GM04503 (cell line): ENCODE measurements at places on chromosomes 1 and 21.

- peak; percentile 28 for DNase-seq
Measured at GRCh38 chr1:238653693-238654321, 732.6 kb upstream of the CHRM3 start.

GRCh38 chr1:91011726-91012125, 10.1 kb downstream of the ZNF644 start:
- DNase-seq, result no peak

GRCh38 chr1:25580927-25581326, 35.7 kb upstream of the MAN1C1 start:
- DNase-seq, result no peak

DNA sequence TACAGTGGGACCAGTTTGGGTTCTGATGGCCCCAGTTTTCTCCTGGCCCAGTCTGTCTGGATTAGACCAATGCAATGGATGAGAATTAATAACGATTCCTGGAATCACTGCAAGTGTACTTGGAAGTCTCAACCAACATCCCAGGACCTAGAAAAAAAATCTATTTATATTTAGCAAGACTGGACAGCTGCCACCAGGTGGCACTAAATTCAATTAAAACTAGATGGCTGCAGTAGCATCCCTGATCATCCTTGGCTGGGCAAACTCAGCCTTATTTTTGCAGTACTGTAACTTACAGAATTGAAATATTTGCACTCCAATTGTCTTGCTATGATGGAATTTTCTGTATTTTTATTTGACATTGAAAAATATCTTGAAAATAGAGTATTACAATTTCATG, 165.7 kb downstream of the NCAM2 start:
- peak; percentile 12 for DNase-seq

DNA sequence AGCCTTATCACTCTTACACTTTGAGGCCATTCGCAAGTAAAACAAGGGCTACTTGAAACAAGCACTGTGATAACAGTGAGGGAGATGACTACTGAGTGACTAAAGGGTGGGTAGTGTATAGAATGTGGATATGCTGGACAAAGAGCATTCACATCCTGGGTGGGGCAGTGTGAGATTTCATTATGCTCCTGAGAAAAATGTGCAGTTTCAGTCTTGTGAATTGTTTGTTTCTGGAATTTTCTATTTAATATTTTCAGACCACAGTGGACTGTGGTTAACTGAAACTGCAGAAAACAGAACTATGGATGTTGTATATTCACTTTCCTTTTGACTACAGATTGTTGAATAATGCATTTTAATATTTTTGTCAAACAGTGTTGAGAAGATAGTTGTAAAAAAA, 25.1 kb upstream of the B3GALT2 start:
- DNase-seq, result peak; percentile 47

DNA sequence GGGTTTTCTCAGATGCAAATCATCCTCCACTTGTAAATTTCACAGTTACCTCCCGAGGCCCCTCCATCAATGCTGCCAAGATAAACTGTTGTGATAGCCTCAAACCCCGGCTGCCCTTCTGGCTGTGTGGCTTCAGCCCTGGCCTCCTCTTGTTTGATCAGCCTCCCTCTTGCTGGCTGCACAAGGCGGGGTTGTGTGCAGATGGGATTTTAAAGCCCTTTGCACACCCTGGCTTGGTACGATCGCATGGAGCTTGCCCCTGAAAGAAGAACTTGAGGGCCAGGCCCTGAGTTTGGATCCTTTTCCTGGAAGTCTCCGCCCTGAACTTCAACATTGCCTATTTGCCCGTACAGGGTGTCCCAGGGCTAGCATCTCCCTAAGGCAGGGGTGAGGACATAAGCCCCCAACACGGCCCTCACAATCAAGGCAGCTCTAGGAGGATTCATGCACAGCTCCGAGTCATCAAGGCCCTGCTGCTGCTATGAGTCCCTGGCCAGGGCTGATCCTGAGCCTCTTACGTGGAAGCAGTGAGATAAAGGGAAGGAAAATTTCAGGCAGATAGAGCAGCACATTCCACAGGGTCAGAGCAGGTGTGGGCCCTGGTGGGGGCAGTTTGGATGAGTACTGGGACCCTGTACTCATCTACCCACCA, 181.2 kb upstream of the VAMP3 start:
- DNase-seq, result no peak

DNA sequence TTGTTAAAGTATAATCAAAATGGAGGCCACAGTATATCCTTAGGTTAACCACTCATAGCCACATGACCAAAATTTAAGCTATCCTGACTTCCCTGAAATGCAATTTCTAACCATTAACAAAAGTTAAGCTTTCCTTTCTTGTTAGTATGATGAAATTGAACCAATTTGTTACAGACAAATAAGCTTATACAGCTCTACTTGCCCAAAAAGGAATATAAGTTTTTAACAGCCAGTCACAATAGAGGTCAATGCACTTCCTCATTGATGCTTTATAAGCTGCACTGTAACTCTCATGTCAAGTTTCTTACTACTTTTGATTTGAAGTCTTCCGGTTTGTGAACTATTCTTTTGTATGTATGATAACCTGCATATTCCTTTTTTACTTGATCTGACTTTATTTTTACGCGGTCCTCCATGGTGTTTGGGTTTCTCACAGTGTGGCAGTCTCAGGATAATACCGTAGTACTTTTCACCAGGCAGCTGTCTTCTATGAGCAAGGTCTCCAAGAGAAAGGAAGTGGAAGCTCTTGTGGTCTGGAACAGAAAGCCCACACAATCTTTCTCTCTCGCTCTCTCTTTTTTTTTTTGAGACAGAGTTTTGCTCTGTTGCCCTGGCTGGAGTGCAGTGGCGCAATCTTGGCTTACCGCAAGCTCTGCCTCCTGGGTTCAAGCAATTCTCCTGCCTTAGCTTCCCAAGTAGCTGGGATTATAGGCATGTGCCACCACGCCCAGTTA, 331.6 kb downstream of the SRGAP2C start:
- no peak for DNase-seq

GRCh38 chr1:110318046-110318445, 21.1 kb upstream of the RBM15 start:
- DNase-seq, result no peak
